Putamen (tissue), 1 donor: ENCODE measurements at places on chromosomes 4 and X.
A peak's percentile ranks its signal among the peaks of the same experiment; 100 is the strongest.

DNA sequence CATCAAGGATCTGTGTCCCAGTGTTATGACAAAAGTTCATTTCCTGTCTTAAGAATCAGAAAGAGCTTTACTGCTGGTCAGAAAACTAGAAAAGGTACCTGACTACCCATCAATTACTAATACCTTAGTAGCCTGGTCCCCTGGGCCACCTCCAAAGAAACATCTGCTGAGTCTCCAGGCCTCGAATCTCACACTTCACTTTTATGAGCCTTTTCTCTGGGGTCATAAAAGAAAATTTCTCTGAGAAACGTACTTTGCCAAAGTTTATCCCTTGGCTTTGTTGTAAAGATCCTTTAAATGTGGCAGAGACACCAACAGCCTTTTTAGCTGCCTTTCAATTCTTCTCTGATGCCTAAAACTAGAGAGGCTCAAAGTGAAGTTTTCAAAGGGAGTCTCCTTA lies 17.8 kb downstream of the GUCY1A1 start:
- no peak for DNase-seq

GRCh38 chrX:3178329-3178728 lies 137.1 kb downstream of the ARSF start:
- DNase-seq: no peak

DNA sequence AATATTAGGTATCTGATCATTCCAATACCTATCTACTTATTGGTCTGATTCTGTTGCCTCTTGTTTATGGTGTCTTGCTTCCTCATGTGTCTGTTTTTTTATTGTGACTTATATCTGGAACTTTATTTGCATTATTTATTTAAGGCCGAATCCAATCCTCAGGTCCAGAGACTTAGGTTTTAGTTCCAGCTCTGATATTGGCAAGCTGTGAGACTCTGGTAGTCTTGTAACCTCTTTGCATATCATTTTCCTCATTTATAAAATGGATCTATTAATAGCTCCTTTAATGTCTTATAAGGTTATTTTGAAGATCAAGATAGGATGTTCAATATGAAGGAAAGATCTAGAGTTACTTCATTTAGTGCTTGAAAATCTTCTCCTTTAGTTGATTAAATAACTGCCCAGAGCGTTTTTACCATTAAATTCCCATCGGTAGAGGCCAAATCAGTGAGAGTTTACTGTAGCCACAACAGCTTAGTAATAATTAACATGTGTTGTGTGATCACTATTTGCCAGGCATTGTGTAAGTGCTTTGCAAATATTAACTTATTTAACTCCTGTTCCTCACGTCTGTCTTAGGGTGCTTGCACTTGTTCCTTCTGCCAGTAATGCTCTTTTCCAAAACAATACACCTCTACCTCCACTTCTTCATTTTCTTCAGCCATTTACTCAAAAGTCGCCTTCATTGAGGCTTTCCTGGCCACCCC lies 82.2 kb downstream of the CC2D2A start:
- DNase-seq: no peak

- no peak for DNase-seq
Measured at GRCh38 chrX:119325456-119325855, 73.7 kb upstream of the SLC25A43 start.

DNA sequence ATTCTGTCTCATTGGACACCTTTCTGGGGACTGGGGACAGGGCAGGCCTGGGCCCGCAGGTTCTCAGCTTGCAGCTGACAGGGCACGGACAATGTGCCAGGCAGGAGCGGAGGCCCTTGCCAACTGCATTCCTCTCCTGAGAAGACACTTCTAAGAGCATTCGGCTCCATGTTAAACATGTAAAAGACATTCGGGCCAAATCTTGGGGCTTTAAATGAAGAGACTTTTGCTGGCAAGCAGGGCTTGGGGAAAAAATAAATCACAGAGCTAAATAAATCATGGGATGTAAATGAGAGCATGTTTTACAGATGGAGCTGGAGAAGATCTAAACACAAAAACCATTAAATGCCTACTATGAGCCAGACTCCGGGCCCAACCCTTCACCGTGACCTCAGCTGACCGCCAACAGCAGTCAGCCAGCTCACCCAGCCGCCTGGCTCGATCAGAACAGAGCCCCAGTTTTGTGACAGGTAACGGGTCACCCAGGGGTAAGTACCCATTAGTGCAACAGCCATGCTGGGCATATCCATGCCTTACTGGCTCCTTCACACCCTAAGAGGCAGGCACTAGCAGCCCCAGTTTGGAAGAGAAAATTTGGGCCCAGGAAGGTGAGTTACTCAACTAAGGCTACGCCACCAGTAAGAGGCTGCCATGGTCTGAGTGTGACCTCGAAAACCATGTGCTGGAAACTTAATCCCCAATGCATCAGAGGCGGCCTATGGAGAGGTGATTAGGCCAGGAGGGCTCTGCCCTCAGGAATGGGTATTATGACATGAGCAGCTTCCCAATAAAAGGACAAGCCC lies 14.7 kb downstream of the WDR1 start:
- DNase-seq: no peak

- no peak for DNase-seq
Measured at GRCh38 chr4:154744341-154744926, 634 bp downstream of the LRAT start.

- no peak for DNase-seq
Measured at GRCh38 chr4:59671037-59671436, 1529.1 kb upstream of the ADGRL3 start.

- no peak for DNase-seq
Measured at GRCh38 chr4:82842593-82842992, 44.0 kb upstream of the SCD5 start.

- DNase-seq: no peak
Measured at GRCh38 chr4:162131256-162131655, 32.5 kb downstream of the FSTL5 start.

- DNase-seq: peak; percentile 29
Measured at GRCh38 chr4:169159624-169160171, 111.1 kb downstream of the SH3RF1 start.

- no peak for DNase-seq
Measured at GRCh38 chr4:141132072-141132708, 1.1 kb downstream of the RNF150 start.

DNA sequence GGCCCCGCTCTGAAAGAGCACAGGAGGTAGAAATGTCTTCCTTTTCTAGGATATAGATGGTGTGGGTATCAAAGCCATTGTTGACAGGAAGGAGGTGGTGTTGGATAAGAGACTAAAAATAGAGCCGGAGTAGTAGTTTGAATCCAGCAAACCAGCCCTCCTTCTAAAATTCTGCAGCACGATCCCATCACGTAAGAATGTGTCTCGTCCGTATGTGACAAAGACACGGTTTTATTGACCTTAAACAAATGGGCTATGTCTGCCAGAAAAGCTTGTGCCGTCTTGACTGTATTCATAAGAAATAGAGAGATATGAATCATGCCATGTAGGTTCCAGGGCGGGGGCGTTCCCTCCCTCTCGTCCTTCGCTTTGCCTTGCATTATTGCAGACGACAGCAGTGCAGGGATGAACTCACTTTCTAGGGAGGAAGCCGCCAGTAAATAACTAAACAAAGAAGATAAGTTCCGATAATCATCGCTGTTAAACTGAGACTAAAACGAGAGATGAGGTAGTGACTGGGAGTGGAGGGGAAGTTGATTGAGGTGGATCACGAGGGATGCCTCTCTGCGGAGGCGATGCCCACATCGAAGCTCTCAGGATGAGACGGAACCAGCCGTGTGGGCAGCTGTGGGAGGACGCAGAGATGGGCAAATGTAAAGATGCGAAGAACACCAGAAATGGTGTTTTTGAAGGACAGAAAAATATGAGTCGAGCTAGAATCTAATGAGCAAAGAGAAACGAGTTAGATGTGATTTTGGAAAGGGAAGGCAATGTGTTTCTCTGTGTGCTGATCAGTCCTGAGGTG lies 3.4 kb downstream of the TENM3 start:
- peak; percentile 47 for DNase-seq

DNA sequence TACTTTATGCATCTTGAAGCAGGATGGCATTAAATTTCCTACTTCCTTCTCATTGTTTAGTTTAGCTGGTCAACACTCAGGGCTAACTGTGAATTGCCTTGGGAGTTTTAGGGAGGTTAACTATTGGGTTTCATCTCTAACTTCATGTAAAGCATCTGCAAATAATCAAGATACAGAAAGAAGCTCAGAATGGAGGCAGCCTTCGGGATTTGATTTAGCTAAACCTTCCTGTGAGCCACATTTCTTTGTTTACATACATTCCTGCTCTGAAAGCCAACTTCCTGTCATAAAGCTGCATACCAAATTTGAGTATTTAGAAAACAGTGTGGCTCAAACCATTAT lies 131.7 kb upstream of the PCDH18 start:
- no peak for DNase-seq

GRCh38 chrX:7943600-7944245 lies 16.5 kb upstream of the PNPLA4 start:
- no peak for DNase-seq

DNA sequence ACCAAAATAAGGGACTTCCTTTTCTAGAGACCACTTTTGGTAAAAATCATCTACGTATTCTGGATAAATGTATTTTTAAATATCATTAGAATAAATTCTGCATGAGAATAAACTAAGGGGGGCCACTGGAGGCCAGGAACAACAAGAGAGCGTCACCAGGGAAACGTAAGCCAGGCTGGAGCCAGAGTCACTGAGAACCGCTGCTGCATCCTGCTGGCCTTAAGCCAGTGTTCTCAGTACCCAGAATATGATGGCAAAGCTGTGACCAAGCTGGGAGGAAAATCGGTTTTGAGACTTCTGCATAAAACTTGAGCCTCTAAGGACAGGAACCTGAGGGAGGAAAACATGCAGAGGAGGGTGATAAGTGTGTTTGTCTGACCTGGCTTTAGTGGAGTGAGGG lies 63.0 kb upstream of the FAM9A start:
- DNase-seq: no peak

GRCh38 chr4:151652841-151653547 lies 107.8 kb downstream of the GATB start:
- no peak for DNase-seq

- DNase-seq: no peak
Measured at GRCh38 chr4:86033171-86033570, 326.7 kb downstream of the MAPK10 start.

DNA sequence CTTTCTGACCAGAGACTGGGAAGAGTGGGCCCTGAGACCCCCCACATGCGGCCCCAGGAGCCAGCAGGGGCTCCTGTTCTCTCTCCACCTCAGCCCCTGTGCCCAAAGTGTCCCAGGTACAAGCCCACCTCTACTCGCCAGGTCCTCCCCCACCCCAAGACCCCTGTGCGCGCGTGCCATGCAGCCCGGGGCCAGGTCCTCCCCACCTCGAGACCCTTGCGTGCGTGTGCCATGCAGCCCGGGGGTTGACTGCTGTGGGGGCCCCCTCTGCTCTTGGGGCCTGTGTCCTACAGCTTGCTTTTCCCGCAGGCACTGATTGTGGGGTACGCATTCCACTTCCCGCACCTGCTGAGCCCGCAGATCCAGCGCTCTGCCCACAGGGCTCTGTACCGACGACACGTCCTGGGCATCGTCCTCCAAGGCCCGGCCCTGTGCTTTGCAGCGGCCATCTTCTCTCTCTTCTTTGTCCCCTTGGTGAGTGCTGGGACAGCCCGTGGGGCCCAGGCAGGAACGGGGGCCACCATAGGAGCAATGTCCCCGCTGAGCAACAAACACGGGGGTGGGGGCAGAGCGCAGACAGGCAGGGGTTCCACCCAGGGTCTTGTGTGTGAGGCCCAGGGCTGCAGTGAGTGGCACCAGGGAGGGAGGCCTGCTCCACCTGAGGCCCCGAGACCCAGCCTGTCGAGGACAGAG lies 20.3 kb downstream of the DGKQ start:
- no peak for DNase-seq

DNA sequence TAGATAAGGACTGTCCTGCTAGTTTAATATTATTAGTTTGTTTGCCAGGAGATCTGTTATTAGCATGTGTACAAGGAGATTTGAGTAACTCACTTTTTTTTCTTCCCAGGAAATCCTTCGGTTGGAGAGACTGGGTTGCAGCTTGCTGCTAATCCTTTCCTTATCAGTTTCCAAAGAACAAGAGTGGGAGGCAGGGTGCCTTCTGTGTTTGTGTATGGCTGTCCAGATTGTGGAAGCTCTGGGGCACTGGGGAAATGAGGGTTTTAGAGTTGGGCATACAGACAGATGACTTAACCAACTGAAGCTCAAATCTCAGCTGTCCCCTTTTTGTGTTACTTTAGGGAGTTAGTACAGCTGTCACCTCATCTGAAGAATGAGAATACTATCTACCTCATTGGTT lies 12.6 kb upstream of the SUPT20HL1 start:
- DNase-seq: no peak

GRCh38 chr4:151852202-151852601 lies 91.4 kb upstream of the GATB start:
- DNase-seq: no peak

DNA sequence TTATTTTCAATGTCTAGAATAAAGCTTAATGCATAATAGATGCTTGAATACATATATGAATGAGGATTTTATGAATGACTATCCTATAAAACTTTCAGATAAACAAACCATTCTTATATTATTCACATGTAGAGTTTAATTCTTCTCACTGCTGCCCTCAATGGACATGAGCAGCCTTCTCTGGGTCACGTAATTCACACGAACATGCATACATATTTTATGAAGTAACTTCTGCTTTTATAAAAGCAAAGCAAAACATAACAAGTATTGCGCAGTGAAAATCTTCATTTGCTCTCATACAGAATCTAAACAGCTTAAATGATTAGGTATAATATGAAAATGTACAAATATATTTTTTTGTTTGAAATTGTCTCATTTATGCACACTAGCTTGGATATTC lies 116.7 kb downstream of the TMA16 start:
- no peak for DNase-seq

DNA sequence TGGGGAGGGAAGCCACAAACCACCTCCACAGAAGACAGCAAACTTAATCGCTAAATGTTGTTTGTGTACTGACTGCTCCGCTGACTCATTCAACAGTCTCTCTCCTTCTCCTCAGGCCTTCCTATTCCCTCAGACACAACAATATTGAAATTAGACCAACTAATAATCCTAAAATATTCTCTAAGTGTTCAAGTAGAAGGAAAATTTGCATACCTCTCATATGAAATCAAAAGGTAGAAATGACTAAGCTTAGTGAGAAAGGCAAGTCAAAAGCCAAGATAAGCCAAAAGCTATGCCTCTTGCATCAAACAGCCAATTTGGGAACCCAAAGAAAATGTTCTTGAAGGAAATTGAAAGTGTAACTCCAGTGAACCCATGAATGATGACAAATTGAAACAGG lies 75.7 kb upstream of the ARHGAP24 start:
- DNase-seq: no peak

- no peak for DNase-seq
Measured at GRCh38 chrX:79078114-79078513, 66.4 kb upstream of the GPR174 start.

- DNase-seq: no peak
Measured at GRCh38 chr4:12178614-12179610, 750.2 kb upstream of the HS3ST1 start.
